ENCODE measurements at places on chromosomes 16 and 17.

DNA sequence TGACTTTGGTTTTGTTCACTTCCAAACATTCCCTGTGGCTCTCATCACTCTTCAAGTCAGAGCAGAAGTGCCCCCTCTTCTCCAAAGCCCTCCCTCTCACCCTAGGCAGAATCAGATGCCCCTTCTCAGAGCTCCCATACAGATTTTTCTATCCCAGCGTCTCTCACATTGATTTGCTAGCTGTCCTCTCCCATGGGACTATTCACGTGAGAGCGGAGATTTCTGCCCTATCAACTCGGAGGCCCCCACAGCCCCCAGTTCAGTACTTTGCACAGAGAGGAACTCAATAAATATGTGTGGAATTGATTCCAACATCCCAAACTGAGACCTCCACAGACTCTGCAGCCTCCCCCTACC lies 182.6 kb downstream of the C16orf78 start:
- no peak for DNase-seq

- DNase-seq, result no peak
These were observed 53.3 kb upstream of the KCNJ16 start for GRCh38 chr17:70021726-70022125.

- DNase-seq, result no peak
These were observed 1143.6 kb downstream of the CDH11 start for GRCh38 chr16:63978240-63978639.

DNA sequence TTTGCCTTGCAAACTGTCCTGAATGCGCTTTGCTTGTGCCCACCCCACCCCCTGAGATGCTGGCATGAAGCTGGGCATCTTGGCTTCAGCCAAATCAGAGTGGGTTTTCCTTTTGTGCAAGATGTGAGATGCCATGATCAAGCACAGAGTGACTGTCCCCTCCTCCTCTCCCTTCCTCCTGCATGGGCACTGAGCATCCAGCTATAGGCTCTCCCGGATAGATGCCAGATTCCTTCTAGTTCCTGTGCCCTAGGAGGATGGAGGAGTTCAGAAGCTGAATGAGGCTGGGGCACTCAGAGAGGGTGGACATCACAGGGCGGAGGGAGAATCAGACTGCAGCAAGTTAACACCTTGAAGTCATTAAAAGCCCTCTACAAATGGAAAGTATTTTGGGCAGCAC lies 384.1 kb upstream of the CCL2 start:
- DNase-seq, result no peak

DNA sequence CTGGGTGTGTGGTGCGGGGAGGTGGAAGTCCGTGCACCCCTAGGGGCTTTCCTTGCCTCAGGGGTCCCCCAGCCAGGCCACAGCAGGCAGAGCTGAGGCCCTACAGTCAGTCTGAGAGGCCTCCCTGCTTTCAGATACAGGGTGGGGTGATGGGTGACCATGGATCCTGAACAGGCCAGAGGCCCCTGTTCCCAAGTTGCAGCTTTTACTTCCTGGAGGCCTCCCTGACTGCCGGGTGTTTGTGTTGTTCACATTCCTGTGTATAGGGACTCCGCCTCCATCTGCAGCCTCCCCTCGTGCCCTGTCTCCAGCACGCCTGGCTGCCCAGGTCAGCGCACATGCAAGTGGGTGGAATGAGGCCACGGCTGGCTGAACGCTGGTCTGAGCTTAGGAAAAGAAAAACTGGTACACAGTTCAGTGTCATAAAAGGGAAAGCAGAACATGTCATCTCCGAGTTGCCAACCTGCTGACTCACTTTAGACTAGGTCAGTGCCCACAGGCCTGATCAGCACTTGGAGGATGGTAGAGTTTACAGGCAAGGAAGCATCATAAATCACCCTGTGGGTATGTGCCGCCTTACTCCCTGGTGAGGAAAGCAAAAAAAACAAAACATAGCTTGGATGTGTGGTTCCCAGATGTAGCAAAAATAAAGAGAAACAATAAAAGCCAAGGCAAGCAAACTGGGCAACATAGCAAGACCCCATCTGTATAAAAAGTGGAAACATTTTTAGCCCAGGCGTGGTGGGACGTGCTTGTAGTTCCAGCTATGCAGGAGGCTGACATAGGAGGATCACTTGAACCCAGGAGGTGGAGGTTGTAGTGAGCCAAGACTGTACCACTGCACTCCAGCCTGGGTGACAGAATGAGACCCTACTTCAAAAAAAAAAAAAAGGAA lies 6.2 kb upstream of the SLC7A6 start:
- DNase-seq, result no peak

GRCh38 chr17:59521465-59522126 lies 43.8 kb upstream of the DHX40 start:
- DNase-seq, result peak; percentile 43

DNA sequence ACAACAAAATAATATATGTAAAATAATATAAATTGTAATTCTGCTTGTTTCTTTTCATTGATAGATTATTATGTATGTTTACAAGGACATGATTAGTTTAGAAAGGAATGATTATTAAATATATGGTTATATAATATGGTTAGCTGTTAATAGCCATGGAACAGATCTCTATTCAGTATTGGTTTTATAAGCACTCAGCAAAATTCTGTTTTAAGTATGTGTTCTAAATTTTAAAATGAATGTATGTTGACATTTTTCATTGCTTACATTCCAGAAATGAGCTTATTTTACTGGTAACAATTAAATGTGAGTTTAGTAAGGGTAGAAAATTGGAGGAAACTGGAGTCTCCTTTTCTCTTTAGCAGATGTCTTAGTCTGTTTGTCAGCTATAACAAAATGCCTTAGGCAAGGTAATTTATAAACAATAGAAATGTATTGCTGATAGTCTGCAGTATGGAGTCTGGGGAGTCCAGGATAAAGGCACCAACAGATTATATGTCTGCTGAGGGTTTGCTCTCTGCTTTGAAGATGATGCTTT lies 45.4 kb downstream of the NFAT5 start:
- no peak for DNase-seq

DNA sequence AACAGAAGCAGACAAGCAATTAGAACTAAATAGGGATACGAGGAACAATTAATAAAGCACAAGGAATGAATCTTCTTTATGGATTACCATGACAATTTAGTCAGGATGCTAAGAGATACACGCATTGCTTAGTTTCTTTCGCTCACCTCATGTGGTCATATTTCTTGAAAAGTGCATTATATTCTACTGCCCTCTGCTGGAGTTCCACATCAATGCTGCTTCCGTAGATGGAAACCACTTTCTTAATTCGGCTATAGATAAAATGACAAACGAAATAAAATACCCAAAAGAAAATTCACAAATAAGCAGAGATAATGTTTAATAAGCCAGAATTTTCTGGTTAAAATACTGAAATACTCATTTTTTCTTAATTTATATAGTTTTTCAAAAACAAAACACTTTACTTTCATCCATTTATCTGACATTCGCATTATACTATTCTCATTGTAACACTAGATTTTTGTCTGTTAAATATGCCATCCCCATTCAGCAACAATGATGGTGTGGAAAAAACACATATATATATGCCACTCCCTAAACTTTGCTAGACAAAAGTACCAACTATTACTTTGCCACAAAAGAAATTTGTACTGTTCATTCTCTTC lies 22.0 kb upstream of the PHLPP2 start:
- DNase-seq, result peak; percentile 63

DNA sequence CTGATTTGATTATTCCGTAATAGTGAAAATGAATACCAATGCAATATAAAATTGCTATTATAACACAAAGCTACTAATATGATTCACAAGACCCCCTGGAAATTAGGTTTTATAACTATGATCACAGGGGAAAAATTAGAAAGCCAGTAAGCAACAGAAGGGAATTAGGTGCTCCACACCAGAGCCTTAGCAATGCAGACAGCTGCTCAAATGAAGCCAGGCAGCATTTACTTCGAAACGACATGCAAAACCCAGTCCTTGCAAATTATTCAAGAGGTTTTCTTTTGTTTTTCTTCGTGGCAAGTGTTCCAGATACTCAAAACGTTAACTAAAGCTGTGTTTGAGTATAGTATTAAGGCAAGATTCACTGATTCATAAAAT lies 47.9 kb downstream of the TOX3 start:
- no peak for DNase-seq

DNA sequence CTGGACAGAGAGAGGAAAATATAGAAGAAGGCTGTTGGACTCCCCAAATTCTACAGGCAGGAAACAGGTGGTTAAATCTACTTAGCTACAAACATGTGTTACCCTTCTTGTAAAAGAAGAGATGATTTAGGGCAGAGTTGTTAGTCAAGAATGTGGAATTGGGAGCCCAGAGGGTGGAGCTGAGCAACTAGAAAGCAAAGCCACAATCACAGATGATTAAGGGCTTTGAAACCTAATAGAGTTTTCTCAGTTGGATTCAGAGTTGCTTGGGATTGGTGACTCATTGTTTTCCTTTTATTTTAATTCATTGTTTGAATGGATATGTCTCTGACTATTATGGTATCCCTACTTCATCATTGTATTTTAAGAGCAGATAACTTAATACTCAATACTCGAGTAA lies 6.2 kb downstream of the ACSM5 start:
- no peak for DNase-seq

DNA sequence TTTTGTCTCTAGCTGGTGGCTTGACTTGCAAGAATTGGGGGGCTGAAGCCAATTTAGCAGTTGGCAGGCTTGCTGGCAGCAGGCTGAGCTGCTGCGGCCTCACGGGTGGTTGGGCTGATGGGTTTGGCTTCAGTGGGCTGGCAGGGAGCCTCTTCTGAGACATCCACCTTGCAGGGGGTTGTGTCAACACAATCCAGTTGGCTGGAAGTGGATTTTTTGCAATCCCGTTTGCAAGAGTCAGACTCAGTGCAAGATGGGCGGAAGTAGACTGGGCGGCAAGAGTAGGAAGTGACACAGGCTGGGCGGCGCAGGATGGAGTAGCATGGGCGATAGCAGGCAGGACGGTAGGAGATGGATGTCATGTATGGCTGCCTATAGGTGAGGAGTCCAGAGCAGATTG lies 1.5 kb downstream of the KRTAP16-1 start:
- DNase-seq, result no peak

DNA sequence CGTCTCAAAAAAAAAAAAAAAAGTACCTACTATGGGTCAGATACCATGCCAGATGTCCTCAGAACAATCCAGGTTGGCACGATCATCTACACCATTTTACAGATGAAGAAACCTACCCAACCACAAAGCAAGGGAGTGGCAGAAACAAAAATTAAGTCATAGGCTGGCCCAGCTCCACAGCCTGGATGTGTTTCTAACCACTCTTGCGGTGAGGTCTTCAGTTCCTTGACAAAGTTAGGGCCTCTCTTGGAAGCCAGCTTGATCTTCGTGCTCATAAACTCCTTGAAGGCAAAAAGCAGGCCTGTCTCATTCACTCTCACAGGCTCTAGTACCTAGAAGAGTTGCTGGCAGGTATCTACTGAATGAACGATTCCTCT lies 6.2 kb downstream of the GGA2 start:
- peak; percentile 43 for DNase-seq

DNA sequence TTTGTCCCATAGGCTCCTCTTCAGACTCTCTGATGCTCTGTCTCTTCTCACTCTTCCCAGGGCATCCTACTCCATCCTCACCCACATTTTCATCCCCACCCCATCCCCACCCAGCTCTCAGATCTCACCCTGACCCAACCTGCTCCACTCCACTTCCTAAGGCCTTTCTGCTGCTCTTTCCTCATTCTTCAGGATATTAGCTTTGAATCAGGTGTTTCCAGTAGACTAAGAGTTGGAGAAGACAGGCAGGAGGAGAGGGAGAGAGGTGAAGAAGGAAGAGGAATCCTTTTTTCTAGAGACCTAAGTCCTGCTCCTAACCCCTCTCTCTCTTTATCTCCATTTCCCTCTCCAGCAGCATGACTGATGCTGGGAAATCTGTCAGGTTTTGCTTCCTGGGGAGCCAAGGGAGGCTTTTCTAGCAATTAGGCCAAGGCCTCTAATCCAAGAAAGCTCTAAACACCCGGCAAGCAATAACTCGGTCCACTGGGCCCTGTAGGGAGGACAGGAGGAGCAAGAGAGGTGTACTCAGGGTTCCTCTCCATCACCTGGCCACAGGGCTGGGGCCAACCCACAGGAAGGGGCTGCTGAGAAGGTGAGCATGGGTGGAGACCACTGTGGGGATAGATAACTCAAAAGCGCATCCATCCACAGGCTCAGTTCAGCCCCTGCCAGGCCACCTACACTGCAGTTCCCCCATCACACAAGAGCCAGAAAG lies 133.3 kb downstream of the TMEM132E start:
- no peak for DNase-seq

- no peak for DNase-seq
These were observed 4.0 kb upstream of the CD300LG start for GRCh38 chr17:43842975-43843325.

- no peak for DNase-seq
These were observed 44.1 kb downstream of the MRC2 start for GRCh38 chr17:62671553-62671952.

GRCh38 chr17:80287806-80288567 lies 27.3 kb downstream of the RNF213 start:
- DNase-seq, result no peak

GRCh38 chr17:50459756-50460155 lies 8.9 kb downstream of the CHAD start:
- DNase-seq, result no peak

DNA sequence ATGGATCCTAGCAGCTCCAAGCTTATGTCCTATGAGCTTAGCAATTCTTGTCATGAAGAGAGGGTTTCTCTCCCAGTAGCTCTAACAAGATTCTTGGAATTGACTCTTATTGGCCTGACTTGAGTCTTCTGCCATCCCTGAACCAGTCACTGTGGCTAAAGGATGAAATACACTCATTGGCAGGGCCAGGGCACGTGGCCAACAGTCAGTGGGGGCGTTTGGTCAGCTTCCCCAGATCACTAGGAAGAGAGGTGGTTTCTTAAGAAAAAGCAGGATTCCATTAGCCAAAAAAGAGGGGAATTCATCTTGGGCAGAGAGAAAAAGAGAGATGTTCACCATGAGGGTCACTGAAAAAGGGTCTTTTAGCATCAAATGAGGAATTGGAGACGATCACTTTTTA lies 363.2 kb downstream of the SNX29 start:
- no peak for DNase-seq

DNA sequence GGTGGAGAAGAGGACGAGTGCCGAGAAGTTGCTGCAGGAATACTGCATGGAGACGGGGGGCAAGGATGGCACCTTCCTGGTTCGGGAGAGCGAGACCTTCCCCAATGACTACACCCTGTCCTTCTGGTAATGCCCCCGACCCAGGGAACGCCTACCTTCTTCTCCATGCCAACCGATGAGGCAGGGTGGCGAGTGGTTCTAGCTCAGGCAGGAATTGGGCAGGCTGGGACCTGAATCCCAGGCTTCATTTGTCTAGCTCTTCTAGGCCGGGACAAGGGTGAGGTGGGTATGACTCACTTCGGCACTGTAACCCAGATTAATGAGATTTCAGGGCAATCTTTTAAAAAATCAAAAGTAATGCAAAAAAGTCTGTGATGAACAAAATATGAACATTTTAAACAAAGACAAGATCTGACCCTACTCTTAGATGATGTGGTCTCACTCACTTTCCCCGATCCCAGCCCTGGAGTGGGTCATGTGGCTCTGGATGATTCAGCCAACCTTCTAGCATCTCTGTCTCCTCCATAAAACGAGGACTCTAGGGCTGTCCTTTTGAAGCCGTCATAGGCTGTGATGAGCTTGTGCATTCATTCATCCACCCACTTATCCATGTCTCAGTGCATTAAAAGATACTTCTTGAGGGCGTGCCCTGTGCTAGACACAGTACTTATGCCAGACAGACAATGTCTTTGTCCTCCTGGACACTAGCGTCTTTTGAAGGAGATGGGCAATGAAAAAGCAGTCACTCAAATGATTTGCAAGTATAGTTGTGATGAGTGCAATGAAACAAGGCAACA lies 102.6 kb downstream of the SDR42E1 start:
- DNase-seq, result no peak

- DNase-seq, result no peak
These were observed 30.7 kb upstream of the ARL6IP1 start for GRCh38 chr16:18832006-18832405.

GRCh38 chr17:38656959-38657823 lies 17.6 kb downstream of the EPOP start:
- no peak for DNase-seq
